ENCODE measurements at places on chromosomes 12 and 14.

DNA sequence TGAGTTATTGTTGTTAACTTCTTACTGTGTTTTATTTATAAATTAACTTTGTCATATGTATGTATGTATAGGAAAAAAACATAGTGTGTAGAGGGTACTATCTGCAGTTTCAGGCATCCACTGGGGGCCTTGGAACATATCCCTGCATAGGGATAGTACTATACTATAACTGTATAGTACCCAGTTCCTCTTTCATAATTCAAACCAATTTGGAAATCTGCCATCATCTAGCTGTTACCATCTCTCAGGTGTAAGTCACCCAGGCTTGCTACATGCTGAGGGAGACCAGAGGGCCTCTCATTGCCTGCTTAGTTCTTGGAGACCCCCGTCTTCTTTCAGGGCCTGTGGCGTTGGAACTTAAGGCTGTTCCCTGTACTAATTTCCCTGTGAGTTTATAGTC lies 12.9 kb upstream of the DCD start:
- no peak for DNase-seq

DNA sequence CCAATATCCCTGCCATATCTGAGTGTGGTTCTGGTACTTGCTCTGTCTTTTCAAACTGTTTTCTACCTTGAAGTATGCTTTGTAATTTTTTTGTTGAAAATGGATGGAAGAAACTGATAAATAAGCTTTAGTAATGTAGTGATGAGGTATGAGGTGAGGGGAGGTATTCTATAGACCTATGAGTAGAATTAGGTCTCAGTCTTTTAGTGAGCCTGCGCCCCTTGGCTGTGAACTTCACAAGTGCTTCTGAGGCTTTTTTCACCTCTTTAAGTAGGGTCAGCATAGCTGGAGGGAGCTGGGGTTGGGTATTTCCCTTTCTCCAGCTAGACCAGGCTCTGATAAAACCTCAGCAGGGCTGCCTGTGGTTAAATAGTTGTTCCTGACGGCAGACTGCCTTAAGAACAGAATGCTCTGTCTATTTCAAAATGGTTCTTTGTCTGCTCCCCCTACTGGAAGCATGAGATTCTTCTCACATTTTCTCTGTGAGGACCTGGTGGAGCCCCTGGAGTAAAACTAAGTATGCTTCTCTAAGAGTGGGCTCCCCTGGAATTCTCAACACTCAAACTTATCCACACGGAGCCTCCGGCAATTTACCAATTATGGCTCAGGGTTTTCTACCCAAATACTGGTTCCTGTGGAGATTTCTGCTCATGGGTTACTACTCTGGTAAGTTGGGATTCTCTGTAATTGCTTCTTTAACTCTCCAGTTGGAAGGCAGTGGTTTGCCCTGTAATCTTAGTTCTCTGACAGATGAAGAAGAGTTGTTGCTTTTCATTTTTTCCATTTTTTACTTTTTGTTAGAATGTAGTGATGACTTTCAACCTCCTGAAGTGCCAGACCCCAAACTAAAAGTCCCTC lies 13.1 kb downstream of the KRT5 start:
- DNase-seq = peak; percentile 3

DNA sequence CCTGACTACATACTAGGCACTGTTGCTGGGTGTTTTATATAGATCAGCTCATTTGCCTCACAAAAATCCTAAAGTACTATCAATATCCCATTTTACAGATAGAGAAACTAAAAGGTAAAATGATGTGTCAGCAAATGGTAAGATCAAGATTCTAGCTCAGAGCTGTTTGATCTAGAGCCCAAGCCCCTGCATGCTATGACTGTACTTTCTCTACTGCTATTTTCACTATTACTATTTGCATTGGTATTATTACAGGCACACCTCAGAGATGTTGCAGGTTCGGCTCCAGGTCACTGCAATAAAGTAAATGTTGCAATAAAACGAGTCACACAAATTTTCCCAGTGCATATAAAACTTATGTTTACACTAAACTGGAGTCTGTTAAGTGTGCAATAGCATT lies 10.9 kb downstream of the ISCU start:
- no peak for DNase-seq

GRCh38 chr12:113340061-113340460 lies 5.2 kb upstream of the SLC8B1 start:
- DNase-seq = no peak

GRCh38 chr14:104843006-104843405 lies 22.1 kb upstream of the CEP170B start:
- no peak for DNase-seq

DNA sequence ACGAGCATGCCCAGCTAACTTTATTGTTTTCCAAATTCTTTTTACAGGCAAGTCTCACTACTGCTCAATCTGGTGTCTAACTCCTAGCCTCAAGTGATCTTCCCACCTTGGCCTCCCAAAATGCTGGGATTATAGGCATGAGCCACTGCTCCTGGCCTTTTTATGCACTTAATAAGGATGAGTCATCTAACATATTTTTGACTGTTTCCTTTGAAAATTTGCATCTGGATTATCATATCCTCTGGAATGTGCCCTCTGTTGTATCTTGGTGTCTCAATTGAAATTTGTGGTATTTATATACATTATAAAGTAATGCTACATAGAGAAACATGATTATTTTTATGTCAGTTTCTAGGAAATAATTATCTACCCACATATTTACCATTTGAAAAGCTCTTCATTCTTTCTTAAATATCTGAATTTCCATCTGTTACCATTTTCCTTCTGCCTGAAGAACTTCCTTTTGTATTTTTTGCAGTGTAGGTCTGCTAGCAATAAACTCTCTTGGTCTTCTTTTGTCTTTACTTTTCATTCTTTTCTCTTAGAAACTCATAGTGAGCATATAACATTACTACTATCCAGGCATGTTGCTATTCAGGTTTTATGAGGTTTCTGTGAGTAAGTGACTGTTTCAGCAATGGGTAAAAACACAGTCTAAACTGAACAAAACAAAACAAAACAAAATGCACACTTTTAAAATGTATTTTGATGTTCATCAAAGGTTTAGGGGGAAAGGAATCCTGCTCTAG lies 52.8 kb upstream of the CNOT2 start:
- no peak for DNase-seq
